ENCODE measurements at places on chromosomes 2 and 18. TPM values are rescaled to one million over a fixed set of nuclear protein-coding genes. Genes with fewer than 3 reads are reported as not detected.

COL4A3 gene
- not detected for total RNA-seq

CLIP4 gene
- 17.5 TPM for total RNA-seq

LRRC30 gene
- not detected for total RNA-seq

REEP1 gene
- total RNA-seq, result 0.06 TPM

SERPINB4 gene
- not detected for total RNA-seq

BBS5 gene
- 5.5 TPM for total RNA-seq

TMBIM1 gene
- 115 TPM for total RNA-seq

Measured in glomerular endothelial cell (primary cell).